Muscle of arm (tissue), 14 donors: ENCODE measurements at places on chromosomes 12 and 14.

DNA sequence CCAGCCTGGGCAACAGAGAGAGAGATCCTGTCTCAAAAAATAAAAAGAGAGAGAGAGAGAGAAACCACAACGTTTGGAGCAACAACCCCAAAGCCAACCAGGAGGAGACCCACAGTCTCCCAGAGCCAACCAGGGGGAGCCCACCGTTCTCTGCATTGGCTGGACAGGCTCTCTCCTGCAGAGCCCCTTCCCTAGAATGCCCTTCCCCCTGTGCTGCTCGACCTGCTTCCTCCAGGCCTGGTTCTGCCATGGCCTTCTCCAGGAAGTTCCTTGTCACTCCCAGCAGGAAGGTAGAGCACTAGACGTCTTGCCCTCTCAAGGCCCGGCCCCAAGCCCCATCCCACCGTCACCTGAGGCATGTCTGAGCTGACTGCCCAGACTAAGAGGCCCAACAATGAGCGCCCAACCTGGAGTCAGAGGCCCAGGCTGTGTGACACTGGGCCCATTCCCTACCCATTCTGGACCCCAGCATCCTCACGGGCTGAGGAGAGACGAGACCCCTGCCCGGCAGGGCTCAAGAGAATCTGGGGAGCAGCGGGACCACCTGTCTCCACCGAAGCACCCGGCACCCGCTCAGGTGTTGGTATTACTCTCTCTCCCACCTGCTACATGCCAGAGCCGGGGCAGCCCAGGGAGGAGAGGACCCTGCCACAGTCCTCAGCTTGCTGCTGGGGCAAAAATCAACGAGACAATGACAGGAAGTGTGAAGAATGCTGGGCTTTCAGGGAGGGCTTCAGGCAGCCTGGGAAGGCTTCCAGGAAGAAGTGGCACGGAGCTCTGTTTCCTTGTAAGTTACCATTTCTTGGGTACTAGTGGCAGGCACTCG is 61.2 kb downstream of the DIO3 start:
- no peak for DNase-seq

GRCh38 chr14:61268812-61269211 is 12.3 kb downstream of the TMEM30B start:
- DNase-seq, result peak; percentile 70

DNA sequence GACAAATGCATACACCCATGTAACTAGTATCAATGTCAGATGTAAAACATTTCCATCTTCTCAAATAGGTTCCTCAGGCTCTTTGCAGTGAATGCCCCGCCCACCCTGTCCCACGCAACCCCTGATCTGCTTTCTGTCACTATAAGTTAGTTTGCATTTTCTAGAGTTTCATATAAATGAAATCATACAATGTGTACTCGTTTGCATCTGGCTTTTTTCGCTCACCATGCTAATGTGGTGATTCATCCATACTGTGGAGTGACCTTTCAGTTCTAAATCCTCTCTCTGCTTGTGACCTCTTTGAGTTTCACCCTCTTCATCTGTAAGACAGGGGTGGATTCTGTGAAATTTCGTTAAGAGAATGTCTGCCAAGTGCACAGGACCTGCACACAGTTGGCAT is 30.6 kb upstream of the MSI1 start:
- no peak for DNase-seq

- DNase-seq, result no peak
Measured at GRCh38 chr12:132053338-132054330, 90.5 kb downstream of the DDX51 start.

- DNase-seq, result no peak
Measured at GRCh38 chr12:66129934-66130266, 650 bp downstream of the LLPH start.

GRCh38 chr12:124578445-124578844 is 11.0 kb upstream of the NCOR2 start:
- no peak for DNase-seq

- no peak for DNase-seq
Measured at GRCh38 chr14:30532264-30532663, 26.7 kb upstream of the G2E3 start.

GRCh38 chr12:93430280-93430679 is 11.5 kb downstream of the UBE2N start:
- no peak for DNase-seq

DNA sequence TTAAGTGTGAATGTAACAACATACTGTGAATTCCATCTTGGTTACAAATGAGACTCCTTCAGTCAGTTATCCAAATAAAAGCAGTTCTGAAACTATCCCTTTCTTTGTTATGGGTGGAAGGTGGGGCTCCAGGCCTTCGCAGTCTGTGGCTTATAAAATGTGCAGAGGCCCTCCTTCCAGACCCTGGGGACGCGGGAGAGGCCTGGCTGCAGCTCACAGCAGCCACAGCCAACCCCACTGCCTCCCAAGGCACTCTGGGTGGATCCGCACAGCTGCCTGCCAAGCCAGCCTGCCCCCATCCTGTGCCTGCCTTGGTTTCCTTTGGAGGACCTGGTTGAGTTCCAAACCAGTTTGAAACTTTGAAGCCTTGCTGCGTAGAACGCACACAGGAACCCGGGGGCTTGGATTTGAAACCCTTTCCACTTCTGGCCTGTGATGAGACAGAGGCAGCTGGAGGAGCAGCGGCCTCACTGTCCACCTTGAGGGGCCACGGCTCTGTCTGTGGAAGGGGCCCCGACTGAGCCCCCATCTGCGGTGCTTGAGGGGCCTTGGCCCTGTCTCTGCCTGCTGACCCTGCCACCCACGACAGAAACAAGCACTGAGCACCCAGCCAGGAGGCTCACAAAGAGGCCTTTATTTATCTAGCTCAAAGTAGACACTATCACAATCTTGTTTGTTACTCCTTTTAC is 30.4 kb downstream of the CCNK start:
- DNase-seq, result peak; percentile 28

- no peak for DNase-seq
Measured at GRCh38 chr14:104355101-104356019, 217.0 kb downstream of the KIF26A start.

- DNase-seq, result peak; percentile 19
Measured at GRCh38 chr14:77580964-77581505, 35.4 kb downstream of the SPTLC2 start.

GRCh38 chr14:77660754-77661153 is 44.3 kb upstream of the SPTLC2 start:
- no peak for DNase-seq

DNA sequence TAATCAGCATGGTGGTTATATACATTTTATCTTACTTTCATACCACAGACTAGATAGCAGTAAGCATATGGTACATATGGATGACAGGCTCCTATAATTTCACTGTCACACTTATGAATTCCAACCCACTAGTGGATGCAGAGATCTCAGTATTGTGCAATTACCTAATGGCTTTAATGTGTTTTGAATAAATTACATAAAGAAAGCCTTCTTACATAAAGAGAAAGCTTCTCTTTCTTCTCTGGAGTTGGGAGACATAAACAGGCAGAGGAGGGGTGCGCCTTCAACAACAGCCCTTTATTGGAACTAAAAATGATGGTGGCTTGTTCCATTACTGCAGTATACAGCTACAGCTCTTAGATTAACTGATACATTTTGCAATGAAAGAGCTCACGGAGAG is 52.6 kb downstream of the SAV1 start:
- DNase-seq, result no peak

DNA sequence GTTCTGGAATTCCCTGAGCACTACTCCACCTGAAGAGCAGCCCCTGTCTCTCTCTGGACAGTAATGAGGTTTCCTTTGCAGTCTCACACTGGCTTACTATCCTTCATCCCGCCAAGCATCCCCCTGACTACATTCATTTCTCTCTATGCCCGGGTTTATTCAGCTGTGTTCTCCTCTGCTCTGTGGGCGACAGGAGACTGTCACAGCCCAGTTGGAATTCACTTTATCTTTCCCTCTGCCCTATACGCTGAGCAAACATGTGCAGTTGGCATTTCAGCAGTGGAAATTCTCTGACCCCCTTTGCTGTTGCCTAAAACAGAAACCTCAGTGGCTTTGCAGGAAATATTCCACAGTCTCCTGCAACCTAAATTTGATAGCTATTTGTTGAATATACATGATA is 83.5 kb upstream of the MAX start:
- no peak for DNase-seq

- no peak for DNase-seq
Measured at GRCh38 chr14:54808326-54809161, 94.1 kb downstream of the GCH1 start.

GRCh38 chr12:585062-586061 is 77.9 kb downstream of the NINJ2 start:
- no peak for DNase-seq

GRCh38 chr14:103521951-103522563 is 573 bp downstream of the CKB start:
- no peak for DNase-seq

DNA sequence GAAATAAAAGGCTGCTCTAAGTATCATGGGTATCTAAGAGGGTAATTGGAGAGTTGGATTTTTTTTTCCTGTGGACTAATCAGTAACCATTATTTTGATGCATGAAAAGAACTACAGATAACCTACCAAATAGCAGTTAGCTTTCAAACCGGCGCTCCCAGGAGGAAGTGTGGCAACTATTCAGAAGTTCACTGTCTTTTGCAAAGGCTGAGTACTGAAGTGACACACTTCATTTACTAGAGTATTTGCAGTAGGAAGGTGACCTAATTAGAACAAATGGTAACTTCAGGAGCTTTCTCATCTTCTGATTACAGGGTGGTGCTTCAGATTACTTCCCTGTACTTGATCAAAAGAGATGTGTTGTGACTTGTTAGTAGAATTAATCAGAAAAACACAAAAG is 87.7 kb downstream of the PELI2 start:
- DNase-seq, result no peak

- DNase-seq, result no peak
Measured at GRCh38 chr12:116916714-116917114, 6.0 kb downstream of the FBXW8 start.

GRCh38 chr12:50271724-50272247 is 11.5 kb downstream of the LIMA1 start:
- peak; percentile 18 for DNase-seq

GRCh38 chr14:72416892-72417291 is 477.0 kb downstream of the DPF3 start:
- DNase-seq, result no peak

DNA sequence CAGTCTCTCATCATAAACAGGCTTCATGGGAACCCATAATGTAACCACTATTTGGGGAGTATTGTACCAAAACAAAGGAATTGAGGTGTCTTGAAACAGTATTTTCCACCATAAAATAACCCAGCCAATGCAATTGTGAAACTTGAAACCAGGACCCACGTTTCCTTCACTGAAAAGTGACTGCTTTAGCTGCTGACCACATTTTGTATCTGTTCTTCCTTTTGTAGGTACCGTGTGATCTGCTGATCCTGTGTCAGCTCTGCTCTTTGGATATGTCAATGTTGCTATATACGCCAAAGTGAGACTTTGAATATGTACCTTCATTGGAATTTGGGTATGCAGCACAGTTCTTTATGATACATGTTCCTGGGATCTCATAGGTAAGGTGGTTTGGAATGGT is 95.1 kb upstream of the CNTN1 start:
- no peak for DNase-seq

DNA sequence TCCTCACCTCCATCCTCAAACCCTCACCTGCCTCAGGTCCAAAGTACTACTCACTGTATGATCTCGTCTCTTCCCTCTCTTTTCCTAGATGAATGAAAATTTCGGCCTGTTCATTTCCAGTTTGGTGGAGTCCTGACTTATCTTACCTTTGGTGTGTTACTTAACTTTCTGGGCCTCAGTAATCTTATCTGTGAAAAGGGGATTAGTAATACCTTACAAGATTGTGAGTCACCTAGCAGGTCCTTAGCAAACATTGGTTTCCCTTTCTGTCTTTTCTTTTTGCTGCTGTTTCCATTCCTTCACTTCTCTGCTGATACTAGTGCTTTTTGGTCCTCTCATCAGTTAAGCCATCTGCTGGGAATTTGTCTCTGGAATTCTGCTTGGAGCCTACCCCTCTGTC is 52.8 kb downstream of the AKAP6 start:
- no peak for DNase-seq

DNA sequence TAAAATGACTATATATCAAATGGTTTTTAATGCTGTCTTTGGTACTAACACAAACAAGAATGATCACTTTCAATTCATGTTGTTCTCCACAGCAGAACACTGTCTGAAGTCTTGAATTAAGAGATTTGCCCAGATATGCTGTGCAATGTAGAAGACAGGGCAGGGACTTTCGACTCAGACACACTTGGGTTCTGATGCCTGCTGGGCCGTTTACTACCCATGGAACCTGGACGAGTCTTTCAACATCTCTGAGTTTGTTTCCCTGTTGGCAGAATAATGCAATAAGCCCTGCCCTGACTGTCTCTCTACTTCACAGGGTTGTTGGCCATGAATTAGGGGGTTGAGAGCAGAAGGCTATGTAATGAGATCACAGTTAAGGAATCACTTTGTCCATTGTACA is 162.6 kb upstream of the TMPO start:
- no peak for DNase-seq

- DNase-seq, result peak; percentile 82
Measured at GRCh38 chr12:22248121-22248520, 86.4 kb downstream of the ST8SIA1 start.

GRCh38 chr12:47360771-47361388 is 281.1 kb upstream of the AMIGO2 start:
- DNase-seq, result no peak

DNA sequence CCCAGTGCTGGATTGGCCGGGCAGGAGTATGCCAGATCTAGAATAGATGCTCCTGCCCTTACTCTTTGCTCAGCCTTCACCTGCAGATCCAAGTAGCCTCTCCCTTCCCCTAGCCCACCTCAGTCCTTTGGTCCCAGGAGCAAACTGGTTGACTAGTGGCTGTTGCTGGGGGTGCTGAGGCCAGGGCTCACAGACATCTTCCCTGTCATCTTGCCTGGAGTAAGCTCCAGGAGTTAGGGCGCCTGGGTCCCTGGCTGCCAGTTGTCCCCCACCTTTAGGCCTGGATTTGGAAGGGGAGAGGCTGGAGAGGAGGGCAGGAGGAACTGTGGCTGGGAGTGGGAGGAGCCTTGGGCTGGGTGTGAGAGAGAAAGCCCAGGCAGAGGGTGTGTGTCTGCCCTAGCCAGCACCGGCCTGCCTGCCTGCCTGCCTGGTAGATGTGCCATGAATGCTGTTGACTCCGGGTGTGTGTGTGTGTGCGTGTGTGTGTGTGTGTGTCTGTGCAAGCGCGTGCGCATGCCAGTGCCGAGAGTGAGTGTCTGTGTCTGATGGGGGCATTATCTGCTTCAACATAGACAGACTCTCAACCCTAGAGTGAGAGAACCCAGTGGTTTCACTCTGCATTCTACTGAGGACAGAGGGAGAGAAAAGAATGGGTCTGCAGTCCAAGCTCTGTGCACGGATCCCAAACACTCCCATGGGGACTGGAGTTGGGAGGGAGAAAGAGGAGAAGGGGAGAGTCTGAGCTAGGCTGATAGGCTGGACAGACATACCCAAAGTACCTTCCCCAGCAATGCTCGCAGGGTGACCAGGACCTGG is 845 bp upstream of the RARG start:
- no peak for DNase-seq

- DNase-seq, result no peak
Measured at GRCh38 chr12:86292480-86292879, 36.3 kb upstream of the MGAT4C start.

GRCh38 chr14:90332271-90332584 is 487 bp upstream of the NRDE2 start:
- no peak for DNase-seq

GRCh38 chr14:68346556-68347343 is 446.1 kb downstream of the ZFP36L1 start:
- DNase-seq, result peak; percentile 48
